Foreskin keratinocyte (primary cell): ENCODE measurements at places on chromosomes 1 and 21. TPM values are rescaled to one million over a fixed set of nuclear protein-coding genes. Genes with fewer than 3 reads are reported as not detected.

DNA sequence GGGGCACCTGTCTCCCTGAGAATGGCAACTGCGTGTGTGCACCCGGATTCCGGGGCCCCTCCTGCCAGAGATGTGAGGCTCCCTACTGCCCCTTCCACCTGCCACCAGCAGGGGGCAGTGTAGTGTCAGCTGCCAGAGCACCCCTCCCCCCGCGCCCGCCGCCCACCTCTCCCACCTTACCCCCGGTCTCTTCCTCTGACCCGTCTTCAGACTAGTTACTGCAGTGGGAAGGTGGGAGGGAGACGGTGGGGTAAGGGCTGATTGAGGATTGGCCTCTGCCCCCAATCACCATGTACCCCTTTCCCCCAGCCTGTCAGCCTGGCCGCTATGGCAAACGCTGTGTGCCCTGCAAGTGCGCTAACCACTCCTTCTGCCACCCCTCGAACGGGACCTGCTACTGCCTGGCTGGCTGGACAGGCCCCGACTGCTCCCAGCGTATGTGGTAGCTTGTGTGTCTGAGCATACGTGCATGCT lies 10.1 kb upstream of the LRRC71 start:
- DNase-seq = no peak

VHLL gene
- not detected in 2 replicates for total RNA-seq

DNA sequence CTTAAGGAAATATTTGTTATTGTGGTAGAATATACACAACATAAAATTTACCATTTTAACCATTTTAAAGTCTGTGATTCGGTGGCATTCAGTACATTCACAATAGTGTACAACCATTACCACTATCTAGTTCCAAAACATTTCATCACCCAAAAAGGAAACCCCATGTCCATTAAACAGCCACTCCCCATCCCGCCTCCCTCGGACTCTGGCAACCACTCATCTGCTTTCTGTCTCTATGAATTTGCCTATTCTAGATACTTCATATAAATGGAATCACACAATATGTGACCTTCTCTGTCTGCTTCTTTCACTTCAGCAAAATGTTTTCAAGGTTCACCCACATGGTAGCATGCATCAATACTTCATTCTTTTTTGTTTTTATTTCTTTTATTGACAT lies 51.3 kb downstream of the PTP4A2 start:
- no peak for DNase-seq

PEX10 gene
- total RNA-seq = 28.5 and 31.1 TPM in 2 replicates

DNA sequence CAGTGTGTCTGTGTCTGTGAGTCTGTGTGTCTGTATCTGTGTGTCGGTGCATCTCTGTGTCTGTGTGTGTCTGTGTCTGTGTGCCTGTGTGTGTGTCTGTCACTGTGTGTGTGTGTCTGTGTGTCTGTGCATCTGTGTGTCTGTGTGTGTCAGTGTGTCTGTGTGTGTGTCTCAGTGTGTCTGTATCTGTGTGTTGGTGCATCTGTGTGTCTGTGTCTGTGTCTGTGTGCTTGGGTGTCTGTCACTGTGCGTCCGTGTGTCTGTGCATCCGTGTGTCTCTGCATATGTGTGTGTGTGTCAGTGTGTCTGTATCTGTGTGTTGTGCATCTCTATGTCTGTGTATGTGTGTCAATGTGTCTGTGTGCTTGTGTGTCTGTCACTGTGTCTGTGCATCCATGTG lies 44.7 kb upstream of the POFUT2 start:
- DNase-seq = no peak

GRCh38 chr1:200751717-200752116 lies 13.0 kb downstream of the CAMSAP2 start:
- DNase-seq = no peak

- DNase-seq = peak; percentile 21
These were observed 16.0 kb downstream of the HHAT start for GRCh38 chr1:210344706-210345105.

SPAG17 gene
- 0.10 and 0.39 TPM in 2 replicates for total RNA-seq

MROH7 gene
- not detected in 2 replicates for total RNA-seq

GRCh38 chr1:31704271-31705079 lies 658 bp upstream of the COL16A1 start:
- DNase-seq = no peak

DNA sequence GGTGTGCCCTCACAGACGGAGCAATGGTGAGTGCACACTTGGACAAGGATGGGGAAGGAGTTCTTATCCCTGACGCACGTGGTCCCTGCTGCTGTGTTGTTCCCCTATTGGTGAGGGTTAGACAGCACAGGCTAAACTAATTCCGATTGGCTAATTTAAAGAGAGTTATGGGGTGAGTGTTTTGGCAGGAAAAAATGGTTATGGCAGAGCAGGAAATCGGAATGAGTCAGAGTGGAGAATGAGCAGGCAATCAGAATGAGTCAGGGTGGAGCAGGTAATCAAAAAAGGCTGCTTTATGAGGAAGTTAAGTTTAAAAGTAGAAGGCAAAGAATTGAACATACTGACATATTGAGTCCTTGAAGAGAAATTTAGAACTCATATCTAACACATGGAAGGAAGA lies 100.5 kb downstream of the NGF start:
- peak; percentile 37 for DNase-seq

- DNase-seq = no peak
These were observed 109.6 kb downstream of the S1PR1 start for GRCh38 chr1:101346419-101346818.

GRCh38 chr21:24628046-24628445 lies 979.2 kb downstream of the MRPL39 start:
- no peak for DNase-seq

TSPAN1 gene
- total RNA-seq = 80.3 and 93.6 TPM in 2 replicates

DNA sequence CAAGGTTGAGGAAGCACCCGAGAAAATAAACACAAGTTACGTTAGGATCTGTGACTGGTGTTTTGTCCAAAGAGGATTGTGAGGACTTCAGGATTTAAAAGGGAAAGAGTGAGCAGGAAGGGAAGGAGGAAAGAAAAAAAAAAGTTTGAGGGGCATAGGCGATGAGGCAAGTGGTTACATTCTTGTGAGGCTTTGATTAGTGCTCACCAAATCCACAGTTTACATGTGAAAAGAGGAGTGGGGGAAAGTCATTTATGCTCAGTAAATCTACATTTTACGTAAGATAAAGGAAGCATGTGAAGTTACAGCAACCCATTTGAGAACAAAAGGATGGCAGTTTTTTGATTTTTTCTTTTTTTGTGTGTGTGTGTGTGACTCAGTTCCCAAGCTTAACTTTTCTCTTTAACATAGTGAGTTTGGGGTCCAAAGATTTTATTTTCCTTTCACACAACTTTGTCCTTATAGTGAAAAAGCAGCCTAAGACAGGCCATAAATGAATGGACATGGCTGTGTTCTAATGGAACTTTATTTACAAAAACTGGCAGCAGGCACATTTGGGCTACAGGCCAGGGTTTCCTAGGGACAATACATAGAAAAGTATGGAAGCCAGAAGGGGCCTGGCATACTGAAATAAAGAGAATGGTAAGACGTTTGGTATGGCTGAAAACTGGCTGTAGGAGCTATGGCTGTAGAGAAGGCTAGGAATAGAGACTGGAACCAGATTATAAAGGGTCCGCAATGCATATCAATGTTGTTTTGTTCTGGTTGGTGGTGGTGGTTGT lies 121.7 kb downstream of the FGGY start:
- no peak for DNase-seq

CFHR2 gene
- total RNA-seq = not detected in 2 replicates

GRCh38 chr1:74824497-74825107 lies 91.7 kb downstream of the TYW3 start:
- no peak for DNase-seq

DNA sequence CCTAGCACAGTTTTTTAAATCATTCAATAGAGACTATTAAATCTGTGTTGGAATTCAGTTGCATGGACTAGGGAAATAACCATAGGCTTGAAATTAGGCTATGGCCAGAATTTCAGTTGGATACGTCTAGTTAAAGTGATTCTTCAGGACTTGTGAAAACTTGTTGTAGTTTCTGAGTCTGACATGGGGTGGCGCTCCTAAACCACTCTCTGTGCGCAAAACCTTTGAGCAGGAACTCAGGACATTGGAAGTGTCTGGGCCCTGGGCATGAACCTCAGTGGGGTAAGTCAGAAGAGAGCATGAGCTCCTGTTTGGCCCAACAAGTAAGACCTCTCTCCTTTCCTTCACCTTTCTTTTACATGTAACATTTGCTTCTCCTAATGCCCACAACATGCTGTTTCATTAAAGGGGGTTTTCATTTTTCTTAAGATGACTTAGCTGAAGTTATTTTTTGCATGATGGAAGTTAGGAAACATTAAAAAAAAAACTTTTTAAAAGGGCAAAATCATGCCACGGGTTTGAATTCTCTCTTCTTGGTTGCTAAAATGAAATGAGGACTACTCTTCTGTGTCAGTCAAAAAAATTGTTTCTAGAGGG lies 17.1 kb upstream of the CCDC190 start:
- DNase-seq = no peak

- peak; percentile 56 for DNase-seq
These were observed 208.2 kb upstream of the TMEM51 start for GRCh38 chr1:14945132-14946010.
